ENCODE measurements at places on chromosomes 11 and 22. TPM values are rescaled to one million over a fixed set of nuclear protein-coding genes. Genes with fewer than 3 reads are reported as not detected.
A peak's percentile ranks its signal among the peaks of the same experiment; 100 is the strongest.

DNA sequence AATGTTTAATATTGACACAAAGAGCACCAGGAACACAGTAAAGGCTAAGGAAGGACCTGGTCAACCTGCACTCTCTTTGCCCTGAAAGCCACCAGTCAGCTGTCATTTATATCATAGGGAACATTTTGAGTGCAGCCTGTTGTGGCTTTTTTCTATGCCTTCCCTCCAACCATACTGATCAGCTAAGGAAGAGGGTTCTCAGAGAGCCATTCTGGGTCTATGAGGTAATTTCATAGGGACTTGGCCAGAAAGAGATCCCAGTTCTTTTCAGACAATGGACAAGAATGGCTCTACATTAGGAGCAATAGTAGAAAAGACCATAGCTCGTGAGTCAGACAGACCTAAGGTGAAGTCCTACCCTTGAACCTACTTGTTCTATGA, 132.8 kb downstream of the CCDC34 start:
- DNase-seq, result no peak

Gene ARHGAP42
- 0.58 TPM for total RNA-seq

GRCh38 chr11:1779034-1779805, 15.5 kb upstream of the CTSD start:
- DNase-seq, result no peak

- DNase-seq, result no peak
Measured at GRCh38 chr11:28123151-28123581, 15.0 kb downstream of the METTL15 start.

DNA sequence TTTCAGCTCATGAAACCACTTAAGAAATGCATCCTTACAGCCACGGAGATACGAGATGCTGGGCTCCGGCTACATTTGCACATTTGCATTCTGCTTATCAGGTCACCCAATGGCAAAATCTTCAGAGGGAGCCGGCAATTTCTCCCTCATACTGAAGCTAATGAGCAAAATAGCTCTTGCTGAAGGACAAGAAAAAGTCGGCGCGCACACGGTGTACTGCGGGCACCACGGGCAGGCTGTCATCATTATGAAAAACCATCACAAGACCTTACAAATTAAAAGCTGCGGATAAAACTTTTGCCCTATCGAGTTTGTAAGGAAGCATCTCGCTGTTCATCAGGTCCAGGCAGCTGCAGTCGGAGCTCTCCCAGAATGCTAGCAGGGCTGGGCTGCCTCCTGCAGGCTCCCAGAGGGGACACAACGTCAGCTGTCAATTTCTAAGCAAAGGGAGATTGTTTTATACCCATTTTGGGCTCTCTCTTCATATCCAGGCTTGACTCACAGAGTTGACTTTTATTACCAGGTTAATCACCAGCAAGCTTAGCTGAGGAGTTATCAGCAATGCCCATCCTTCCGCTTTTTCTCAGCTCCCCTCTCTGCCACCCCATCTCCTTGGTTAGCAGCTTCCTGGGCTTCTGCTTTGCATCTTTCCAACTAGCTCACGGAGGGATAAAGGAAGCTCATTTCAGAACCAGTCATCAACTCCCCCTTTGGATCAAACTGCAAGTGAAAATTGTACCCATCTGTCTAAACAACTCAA, 375.1 kb downstream of the OPCML start:
- DNase-seq, result no peak

GRCh38 chr22:50339945-50340879, 2.9 kb upstream of the PPP6R2 start:
- no peak for DNase-seq

GRCh38 chr11:44143987-44144909, 48.8 kb downstream of the EXT2 start:
- DNase-seq, result no peak

GRCh38 chr22:38335077-38335476, 17.8 kb upstream of the CSNK1E start:
- no peak for DNase-seq

Gene VPS11
- 19.2 TPM for total RNA-seq

Gene SFI1
- 110 TPM for total RNA-seq

DNA sequence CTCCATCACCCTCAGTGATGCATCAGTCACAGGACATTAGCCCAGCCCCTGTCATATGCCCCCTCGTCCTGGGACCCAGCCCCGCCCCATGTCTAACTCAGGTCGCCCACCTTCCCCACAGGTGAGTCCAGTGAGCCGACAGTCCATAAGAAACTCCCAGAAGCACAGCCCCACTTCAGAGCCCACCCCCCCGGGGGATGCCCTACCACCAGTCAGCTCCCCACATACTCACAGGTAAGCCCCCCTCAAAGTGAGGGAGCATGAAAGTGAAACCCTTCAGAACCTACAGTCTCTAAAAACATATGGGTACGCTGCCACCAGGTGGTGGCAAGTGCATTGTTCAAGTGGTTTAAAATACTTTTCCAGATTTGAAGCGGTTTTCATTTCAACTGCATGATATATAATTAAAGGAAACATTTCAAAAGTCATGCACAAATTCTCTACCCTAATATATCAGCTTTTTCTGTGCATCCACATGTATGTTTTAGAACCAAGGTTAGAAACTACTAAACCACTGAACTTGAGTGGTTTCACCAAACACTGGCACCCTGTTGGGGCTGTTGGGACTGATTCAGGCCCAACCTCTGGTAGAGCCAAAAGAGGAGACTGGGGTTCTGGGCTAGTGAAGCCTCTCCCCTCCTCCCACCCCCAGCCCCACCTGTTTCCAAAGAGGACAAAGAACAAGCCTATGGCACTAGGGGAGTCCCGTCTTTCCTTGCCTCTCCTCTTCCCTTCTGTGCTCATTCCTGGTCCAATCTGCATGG, 17.3 kb downstream of the EPS8L2 start:
- DNase-seq, result peak; percentile 57

- DNase-seq, result no peak
Measured at GRCh38 chr22:30186510-30186909, 60.0 kb downstream of the LIF start.

DNA sequence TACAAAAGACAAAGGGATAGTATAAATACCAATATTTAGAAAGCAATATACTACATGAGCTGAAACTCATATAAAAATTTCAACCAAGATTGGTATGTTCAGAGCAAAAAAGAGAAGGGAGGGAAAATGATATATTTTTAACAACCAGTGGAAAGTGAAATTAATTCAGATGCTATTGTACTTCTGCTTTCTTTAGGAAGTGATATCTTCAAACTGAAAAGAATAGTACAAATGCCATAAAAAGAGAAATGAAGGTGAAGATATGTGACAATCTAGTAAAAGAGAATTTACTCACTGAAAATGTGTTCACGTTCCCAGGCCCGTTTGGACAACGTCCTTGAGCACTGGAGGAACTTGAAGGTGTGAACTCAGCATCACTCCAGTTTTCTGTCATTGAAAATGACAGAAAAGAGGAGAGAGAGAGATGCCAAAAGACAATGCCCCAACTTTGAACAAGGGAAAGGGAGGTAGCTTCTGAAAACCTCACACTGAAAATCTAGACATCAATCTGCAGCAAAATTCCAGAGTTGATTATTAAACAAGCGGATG, 47.5 kb downstream of the SC5D start:
- DNase-seq, result no peak

DNA sequence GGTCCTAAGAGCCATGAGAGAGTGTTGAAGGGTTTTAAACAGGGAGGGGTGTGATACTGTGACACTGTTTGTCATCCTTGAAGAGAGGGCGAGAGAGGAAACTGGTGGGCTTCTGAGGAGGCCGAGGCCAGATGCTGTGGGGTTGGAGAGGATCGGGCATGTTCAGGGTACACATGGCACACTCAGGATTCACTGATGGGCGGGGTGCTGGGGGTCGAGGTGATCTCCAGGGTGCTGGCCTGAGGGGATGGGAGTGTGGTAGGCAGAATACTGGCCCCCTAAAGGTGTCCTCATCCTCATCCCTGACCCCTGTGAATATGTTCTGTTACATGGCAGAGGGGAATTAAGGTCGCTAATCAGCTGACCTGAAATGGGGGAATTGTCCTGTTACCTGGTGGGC, 7.3 kb downstream of the TBC1D22A start:
- no peak for DNase-seq

DNA sequence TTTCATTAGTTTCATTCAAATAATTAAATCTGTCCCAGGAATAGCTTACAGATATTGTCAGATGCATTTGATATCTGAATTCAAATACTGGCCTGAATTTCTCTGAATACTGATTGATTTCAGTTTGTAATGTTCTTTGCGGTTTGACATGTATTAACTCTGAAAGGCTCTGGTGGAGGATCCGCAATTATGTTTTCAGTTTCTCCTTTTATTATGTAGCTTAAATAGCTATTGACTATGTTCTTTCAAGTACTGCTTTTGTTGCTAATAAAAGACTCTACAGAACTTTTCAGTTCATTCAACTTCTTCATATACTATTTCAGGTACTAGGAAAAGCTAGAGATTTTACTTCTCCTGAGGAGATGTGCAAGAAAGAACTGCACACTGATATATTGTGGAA, 2085.4 kb upstream of the RAG2 start:
- DNase-seq, result no peak

DNA sequence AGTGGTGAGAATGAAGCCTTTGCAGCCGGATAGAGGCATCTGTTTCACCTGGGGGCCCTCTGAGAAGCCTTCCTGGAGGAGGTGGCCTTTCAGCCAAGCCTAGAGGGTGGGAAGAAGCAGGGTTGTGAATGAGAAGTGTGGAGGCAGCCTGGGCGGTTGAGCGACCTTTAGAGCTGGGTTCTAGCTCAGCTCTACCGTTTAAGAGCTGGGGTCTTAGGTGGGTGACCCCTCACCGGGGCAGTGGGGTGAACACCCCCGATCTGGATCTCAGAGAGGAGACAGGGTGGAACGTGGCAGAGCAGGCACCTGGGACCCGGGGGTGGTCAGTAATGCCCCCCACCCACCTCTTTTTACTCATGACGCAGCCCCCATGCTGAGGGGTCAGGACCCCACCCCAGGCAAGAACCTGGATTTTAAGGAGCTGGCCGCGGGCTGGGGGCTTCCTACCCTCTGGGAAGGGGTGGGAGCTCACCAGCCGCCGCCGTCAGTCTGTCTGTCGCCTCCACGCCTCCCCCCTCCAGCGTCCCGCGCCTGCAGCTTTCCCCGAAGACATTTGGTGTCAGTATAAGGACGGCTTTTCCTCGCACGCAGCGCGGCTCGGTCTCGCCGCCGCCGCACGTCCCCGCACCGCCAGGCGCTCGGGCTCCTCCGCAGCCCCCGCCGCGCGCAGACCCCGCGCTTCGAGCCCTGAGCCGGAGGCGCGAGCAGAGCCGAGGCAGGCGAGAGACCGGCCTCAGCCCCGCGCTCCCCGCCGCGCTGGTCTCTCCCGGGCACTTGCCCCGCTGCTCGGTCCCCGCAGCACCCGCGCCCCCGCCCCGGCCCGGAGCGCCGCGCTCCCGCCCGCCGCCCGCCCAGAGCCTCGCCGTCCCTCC, 13.3 kb upstream of the CACNA1I start:
- DNase-seq, result peak; percentile 29

Gene FOLR3
- not detected for total RNA-seq

Gene MAP4K2
- total RNA-seq, result 60.4 TPM

Gene GRM5
- total RNA-seq, result not detected

- no peak for DNase-seq
Measured at GRCh38 chr11:128559496-128560103, 27.8 kb downstream of the ETS1 start.

Gene MPZL2
- 18.8 TPM for total RNA-seq

DNA sequence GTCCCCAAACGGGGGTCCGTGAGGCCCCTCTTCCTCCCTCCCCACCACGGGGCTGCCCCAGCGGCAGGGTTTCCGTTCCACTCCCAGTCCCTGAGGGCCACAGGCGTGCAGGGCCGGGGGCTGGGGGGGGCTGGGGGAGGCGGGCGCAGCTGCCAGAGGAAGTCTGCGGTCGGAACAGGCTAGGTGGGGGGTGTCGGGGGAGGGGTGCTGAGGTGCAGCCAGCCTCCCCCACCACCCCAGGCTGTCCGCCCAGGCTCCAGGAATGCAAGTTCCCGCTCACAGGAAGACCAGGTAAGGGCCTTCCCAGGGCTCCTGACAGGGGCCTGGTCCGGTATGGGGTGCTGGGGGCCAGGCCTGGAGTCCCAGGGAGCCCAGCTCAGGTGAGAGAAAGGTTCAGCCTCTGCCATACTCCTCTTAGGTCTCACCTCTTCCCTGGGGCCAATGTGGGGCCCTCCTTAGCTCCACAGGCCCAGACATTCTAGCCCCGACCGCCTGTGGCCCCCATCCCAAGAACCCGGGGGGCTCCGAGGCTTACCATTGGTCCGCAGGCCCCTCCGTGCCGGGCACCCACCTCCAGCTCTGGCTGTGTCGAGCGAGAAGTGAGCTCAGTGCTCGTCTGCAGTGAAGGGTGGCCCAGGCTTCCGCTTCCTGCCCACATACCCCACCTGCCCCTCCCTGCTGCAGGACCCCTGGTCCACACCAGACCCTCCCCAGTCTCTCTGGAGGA, at the start of gene PTPRCAP:
Gene PTPRCAP (minus strand): TSS at position 601 of the 727 bp plus-strand sequence. CDS start 63 bp downstream, at position 538.
- DNase-seq, result peak; percentile 80

Gene PVALB
- not detected for total RNA-seq

DNA sequence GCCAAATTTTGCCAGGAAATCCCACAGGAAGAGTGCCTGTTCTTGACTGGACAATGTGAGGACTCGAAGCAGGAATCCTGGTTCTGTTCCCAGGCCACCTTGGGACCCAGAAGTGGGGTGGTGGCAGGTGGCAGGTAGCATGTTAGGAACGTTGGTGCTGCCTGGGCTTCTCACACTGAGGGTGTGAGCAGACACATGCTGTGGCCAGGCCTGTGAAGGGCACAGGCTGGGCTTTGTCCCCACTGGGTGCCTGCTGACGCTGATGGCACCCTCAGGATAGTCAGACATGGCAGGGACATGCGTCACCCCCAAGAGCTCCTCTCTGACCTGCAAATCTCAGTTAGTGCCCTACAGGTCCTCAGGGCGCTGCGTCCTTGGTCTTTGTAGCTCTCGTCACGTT, 21.1 kb upstream of the NECTIN1 start:
- DNase-seq, result no peak

Data from activated naive CD8-positive, alpha-beta T cell treated with anti-CD3 and anti-CD28 coated beads for 36 hours (primary cell).